ENCODE measurements at places on chromosomes 4 and X.

DNA sequence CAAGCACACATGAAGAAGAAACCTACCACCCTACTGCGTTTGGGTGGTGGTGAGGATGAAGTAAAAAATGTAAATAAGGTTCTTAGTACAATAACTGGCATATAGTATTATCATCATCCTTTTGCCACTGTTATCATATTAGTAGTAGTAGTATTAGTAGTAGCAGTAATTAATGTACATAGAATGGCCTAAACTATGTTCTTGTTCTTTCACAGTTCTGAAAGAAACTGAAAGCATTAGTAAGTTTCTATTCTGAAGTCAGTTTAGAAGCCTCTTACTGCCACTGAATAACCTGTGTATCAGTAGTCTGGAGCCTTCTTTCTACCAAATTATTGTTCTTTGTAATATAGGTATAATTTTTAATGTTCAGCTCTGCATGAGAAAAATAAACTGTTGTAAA is 21.0 kb downstream of the COL4A6 start:
- DNase-seq, result no peak

DNA sequence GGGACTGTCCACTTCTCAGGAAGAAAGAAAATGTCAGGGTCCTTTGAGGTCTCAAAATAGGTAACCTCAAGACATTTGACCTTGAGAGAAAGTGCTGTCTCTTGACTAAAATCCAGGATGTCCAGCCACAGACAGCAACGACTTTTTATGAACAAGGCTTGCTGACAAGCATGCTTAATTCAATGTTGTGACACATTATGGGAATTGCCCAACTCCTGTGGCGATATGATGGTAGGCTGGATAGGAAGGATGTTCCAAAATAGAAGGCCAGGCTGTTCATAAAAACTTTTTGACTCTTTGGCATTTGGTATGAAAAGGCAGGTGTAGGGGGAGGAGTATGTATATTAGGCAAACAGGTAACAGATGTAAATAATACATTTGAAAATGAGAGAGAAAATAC is 50.8 kb upstream of the EDNRA start:
- no peak for DNase-seq

DNA sequence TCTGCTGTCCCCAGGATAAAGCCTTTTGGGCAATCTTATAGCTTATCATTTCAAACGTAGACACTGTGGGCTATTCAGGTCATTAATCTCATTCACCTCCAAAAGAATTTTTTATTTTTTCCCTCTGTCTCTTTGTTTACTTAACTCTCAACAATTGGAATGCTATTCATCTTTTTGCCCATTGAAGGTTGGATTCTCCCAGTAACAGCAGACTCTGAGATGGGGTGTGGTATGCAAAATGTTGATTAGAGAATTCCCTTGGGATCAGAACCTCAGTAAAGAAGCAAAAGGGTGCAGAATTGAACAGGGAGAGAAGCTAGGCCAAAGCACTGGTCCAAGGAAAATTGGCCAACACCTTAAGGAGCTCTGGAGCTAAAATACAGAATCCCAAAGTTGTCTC is 60.4 kb downstream of the CAMK2D start:
- no peak for DNase-seq

DNA sequence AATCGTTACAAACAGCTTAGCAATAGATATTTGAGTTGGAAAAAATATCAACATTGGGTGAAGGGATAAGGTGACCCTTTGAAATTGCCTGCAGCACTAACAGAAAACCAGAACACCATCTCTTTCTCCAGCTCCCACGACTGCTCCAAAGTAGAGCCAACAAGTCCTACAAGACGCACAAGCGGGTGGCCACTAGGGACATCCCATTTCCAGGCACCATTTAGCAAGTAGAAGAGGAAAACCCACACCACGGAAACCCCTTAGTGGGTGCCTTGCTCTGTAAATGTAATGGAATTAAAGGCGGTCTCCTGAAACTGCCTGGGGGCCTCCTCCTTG is 1.9 kb downstream of the ARHGAP6 start:
- no peak for DNase-seq

GRCh38 chr4:32203340-32203739 is 1483.2 kb downstream of the PCDH7 start:
- DNase-seq, result no peak

GRCh38 chrX:22139822-22140221 is 107.7 kb downstream of the PHEX start:
- no peak for DNase-seq

DNA sequence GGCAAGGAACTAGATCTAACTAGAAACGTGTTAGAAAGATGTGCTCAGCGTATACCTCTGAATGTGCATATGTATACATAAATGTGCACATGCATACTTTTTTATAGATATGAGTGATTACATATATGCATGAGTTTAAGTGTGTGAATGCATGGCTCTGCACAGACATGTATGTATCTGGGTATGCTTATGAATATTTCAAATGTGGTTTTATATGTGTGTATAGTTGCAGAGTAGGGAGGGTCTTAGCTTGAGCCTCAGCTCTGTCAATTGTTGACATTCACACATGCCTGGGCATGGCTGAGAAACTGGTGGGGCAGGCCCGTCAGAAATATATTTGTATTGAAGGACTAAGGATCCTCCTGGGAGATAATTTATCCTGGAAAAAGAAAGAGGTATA is 31.1 kb downstream of the RAP2C start:
- DNase-seq, result no peak

GRCh38 chr4:145909773-145910172 is 28.9 kb downstream of the ZNF827 start:
- no peak for DNase-seq

GRCh38 chr4:7513671-7514070 is 78.9 kb upstream of the PSAPL1 start:
- no peak for DNase-seq

- DNase-seq, result no peak
These were observed 37.6 kb downstream of the PGRMC2 start for GRCh38 chr4:128249787-128250668.

DNA sequence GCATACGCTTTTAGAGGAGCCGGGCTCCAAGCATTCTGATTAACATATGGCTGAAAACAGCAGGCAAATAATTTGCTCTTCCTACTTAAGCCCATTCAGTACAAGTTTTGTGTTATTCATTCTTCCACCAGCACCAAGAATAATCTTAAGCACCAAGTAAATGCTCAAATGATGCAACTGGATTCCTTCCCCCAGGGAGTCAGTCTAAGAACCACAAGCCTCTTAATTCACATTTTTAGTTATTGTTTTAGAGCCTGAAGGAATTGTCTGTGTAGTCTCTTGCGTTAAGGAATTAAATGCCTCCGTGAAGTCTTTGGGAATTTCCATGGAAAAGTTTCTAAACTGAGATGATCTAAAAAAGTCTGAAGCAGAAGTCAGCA is 61.5 kb upstream of the MAGEB2 start:
- no peak for DNase-seq

GRCh38 chrX:43016021-43016420 is 238.1 kb upstream of the PPP1R2C start:
- DNase-seq, result no peak

GRCh38 chr4:111399623-111400022 is 745.6 kb upstream of the FAM241A start:
- no peak for DNase-seq

- DNase-seq, result no peak
These were observed 806.8 kb downstream of the PCDH18 start for GRCh38 chr4:136725286-136726081.

GRCh38 chr4:110633358-110634341 is 10.8 kb upstream of the PITX2 start:
- DNase-seq, result no peak

DNA sequence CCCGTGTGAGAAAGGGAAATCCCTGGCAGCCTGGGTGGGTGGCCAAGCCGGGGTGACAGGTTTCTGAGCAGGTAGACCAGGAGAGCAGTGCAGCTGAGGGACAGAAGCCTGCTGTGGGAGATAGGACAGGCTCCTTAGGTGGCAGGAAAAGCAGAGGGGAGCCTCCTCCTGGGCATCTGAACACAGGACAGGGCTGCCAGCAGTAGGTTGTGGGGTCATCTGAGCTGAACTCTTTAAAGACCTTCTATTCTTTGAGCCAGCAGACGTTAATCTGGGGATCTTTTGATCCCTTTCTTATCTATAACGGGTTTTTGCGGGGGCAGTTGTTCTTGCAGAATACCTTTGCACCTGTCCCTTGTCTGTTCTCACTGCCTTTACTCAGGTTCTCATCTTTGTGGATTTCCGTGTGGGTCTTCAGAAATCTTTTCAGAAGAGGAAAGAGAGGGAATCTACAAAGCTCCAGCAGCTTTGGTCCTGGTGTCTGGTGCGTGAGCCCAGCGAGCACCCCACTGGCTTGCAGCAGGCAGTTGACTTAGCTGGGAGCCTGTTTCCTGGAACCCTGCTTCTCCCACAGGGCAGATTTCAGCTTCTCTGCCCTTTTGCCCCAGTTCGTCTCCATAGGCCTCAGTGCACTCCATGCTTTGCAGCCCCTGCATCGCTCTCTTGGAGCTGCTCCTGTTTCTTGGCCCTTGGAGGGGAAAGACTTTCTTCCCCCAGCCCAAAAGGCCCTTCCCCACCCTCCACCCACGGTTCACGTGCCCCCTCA is 35.8 kb upstream of the TADA2B start:
- DNase-seq, result no peak

- no peak for DNase-seq
These were observed 68.0 kb downstream of the NOCT start for GRCh38 chr4:139083607-139083955.

- no peak for DNase-seq
These were observed 2.5 kb upstream of the SOX3 start for GRCh38 chrX:140507223-140507981.

DNA sequence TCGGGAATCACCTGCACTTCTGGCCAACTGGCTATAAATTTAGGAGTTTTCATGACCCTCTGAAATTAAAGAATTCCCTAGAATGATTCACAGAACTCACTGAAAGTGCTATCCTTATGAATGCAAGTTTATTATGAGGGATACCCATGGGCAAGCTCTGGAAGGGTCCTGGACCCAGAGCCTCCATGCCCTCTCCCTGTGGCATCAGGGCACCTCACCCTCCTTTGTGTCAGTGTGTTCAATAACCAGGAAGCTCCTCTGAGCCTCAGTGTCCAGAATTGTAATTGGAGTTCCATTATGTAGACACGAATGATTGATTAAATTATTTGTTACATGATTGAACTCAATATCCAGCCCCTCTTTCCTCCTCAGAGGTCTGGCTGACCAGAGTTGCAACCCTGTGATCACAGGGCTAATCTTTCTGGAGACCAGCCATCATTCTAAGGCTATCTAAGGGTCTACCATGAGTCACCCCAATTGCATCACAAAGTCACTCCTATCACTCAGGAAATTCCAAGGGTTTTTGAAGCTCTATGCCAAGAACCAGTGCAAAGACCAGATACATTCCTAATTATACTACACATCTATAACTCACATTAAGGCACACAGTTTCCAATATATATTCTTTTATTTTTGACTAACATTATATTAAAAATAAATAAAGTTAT is 8.9 kb downstream of the ANXA3 start:
- DNase-seq, result no peak

DNA sequence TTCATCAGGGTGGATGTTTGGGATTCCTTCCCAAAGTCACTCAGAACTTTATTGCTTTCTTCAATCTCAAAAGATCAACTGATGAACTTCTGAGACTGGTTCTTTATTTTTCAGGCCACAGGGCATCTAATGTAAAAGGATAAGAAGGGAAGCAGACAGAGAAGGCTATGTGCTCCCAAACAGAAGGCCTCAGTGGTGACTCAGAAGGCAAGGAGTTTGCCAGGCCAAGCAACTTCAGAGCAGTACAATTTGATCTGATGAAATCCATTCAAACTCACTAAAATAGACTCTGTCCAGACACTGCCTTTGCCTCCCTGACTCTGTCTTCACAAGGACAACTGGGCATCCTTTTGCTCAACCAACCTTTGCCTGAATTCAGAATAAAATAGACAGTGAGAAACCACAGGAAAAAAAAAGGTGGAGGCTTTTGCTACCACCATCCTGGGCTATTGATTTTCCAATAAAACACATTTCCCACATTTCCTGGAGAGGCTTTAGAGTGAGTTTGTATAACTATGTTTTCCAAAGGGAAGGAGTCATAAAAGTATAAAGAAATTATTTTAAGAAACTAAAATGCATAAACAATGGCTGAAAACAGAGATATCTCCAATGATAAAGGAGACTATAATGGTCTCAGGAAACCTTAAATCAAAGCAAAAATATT is 55.2 kb downstream of the ARHGEF6 start:
- DNase-seq, result no peak

GRCh38 chrX:47143894-47144625 is 442 bp downstream of the NDUFB11 start:
- no peak for DNase-seq

- DNase-seq, result no peak
These were observed 725.7 kb upstream of the TENM3 start for GRCh38 chr4:181517491-181517890.

DNA sequence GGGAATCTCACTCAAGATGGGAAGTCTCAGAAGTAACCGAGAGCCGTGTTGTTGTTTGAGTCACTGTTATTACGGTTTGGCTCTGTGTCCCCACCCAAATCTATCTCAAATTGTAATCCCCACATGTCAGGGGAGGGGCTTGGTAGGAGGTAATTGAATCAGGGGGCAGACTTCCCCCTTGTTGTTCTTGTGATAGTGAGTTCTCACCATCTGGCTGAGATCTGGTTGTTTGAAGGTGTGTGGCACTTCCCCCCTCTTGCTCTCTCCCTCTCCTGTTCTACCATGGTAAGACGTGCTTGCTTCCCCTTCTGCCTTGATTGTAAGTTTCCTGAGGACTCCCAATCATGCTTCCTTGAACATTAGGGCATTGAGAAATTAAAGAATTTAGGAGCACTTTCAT is 37.0 kb downstream of the HAND2 start:
- DNase-seq, result no peak

GRCh38 chr4:147933316-147933715 is 201.4 kb downstream of the ARHGAP10 start:
- no peak for DNase-seq

DNA sequence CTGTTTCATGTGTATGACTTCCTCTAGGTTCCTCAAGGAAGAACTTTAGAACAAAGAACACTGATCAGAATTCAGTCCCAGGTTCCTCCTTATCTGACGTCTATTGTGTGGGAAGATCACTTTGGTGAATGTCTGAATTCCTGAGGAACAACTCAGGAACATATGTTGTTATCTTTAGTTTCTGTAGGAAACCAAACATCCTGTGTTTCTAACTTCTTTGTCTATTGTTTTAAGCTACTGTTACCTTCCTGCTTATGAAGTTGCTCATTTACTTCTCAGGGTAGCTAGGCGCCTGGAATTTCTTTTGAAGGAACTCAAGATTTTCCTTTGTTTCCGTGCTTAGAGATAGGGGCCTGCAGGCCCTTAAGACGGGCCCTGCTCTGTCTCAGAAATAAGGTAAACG is 46.2 kb downstream of the MAGEB5 start:
- DNase-seq, result no peak

DNA sequence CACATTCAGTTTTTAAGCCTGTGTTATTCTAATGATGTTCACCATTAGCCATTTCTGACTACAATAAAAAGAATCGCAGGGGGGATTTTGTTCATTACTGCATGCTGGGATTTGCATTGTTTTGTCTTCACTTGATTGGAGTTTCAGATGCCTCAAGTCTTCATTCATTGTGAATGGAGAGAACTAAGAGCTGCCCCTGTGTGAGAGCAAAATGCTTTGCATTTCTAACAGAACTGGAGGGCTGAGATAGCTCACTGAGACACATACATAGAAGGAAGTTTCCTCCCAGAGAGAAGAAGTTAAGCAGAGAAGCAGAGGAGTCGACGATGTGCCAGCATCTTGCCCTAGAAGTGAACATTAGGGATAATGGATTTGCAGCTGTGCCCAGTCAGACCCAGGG is 113.5 kb upstream of the GATB start:
- DNase-seq, result no peak
